ENCODE measurements at places on chromosomes 5 and 9. TPM values are rescaled to one million over a fixed set of nuclear protein-coding genes. Genes with fewer than 3 reads are reported as not detected.

Gene OR1Q1
- total RNA-seq = not detected

DNA sequence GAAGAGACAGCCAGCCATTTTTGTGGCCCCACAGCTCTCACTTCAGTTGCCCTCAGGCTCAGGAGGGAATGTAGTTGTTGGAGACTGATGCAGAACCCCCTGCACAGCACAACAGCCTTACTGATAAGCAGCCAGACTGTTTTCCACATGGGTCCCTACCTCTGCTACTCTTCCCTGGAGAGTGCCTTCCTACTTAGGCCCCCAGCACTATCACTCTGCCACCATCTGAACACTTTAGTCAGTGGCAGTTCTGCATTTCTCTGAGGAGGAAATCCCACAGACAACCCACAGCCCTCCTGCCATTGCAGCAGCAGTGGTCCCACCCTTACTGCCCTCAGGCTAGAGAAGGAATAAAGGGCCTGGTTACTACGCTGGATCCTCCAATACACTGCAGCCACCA is 61.8 kb upstream of the PTPRD start:
- DNase-seq = no peak

DNA sequence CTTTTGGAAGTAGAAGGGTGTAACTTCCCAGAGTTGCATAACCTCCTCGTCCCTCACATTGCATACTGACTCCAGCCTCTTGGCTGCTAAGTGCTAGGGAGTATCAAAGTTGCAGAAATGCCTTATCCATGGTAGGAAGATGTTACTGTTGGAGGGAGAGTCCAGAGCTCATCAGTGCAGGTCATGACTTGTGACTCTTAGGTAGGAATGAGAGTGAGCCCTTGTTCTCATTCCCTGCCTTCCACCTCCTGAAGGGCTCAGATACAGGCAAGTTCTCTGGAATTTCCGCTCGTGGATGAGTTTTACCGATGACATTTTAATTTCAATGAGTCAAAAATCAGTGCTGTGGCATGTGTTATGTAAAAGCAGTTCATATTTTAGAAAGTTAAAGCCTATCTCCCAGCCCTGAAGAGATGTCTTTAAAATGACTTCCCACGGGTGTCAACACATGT is 17.0 kb downstream of the IRX1 start:
- no peak for DNase-seq

GRCh38 chr9:1354086-1354485 is 303.9 kb downstream of the DMRT2 start:
- no peak for DNase-seq

GRCh38 chr5:38931731-38932130 is 85.9 kb downstream of the OSMR start:
- no peak for DNase-seq
